ENCODE measurements at places on chromosomes 12 and 14.

- DNase-seq: no peak
Measured at GRCh38 chr12:42498549-42499247, 90.8 kb downstream of the PRICKLE1 start.

GRCh38 chr12:4985820-4986219 is 57.9 kb upstream of the KCNA5 start:
- no peak for DNase-seq

DNA sequence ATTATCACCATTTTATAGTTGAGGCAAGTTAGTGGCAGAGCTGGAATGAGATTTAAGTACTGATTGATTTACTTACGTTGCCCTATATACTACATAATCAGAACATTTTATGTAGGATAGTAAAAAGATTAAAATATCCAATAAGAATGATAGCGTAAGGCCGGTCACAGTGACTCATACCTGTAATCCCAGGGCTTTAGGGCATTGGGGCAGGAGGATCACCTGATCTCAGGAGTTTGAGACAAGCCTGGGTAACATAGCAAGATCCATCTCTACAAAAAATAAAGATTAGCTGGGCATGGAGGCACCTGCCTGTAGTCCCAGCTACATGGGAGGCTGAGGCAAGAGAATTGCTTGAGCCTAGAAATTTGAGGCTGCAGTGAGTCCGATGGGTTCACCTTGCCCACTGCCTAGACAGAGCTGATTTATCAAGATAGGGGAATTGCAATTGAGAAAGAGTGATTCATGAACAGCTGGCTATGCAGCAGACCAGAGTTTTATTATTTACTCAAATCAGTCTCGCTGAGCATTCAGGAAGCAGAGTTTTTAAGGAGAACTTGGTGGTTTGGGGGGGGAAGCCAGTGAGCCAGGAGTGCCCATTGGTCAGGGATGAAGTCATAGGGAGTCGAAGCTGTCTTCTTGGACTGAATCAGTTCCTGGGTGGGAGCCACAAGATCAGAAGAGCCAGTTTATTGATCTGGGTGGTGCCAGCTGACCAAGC is 24.7 kb upstream of the SGPP1 start:
- DNase-seq: no peak

DNA sequence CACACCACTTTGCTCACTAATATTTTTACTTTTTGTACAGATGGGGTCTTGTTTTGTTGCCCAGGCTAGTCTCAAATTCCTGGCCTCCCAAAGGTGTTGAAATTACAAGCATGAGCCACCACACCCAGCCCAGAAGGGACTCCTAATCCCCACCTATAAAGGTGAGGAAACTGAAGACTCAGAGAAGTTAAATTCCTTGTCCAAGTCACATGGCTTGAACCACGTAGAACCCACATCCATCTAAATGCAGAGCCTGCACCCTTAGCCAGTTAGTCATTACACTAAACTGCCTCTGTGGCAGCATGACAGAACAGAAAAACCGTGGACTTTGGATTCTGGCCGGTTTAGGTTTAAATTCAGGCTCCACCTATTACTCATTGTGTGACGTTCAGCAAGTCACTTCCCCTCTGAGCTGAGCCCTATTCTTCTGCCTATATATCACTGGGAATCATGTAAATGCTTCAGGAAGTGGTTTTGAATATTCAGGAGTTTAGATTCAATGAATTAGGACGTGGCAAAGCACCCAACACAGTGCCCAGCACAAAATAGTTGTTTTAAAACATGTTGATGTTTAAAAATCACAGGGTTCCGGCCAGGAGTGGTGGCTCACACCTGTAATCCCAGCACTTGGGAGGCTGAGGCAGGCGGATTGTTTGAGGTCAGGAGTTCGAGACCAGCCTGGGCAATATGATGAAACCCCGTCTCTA is 3.0 kb upstream of the CORO1C start:
- no peak for DNase-seq

DNA sequence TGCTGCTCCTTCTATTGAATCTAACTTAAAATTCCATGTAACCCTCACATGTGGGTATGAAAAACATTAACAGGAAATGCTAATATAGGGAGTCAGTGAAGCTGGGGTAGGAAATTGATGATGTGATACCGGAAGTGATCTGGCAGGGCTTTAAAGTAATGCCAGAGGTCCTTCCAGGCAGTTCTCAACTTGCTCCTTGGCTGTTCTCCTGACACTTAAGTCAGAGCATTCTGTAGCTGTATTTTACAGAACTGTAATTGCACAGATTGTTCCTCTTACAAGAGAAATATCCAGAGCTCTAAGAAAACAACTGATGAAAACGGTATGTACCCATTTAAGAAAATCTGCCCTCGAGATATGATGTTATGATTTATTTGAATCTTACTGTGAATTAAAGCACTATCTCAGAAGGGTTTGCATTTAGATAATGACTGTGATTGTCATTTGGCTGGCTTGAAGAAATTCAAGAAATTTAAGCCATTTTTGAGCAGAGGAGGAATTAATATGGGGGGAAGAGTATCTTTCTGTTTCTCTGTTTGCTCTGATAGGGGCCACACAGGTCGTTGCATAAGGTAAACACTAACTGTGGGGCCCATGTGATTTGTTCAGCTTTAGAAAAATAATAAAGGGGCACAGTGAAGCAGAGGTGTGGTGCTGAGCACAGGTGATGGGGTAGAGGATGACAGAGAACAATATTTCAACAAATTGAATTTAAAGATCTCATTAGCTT is 88.4 kb downstream of the BBS10 start:
- no peak for DNase-seq

- DNase-seq: no peak
Measured at GRCh38 chr14:81206115-81206514, 14.6 kb downstream of the GTF2A1 start.

GRCh38 chr12:1611803-1612572 is 17.0 kb upstream of the WNT5B start:
- no peak for DNase-seq

- DNase-seq: no peak
Measured at GRCh38 chr14:92645841-92646478, 102.5 kb downstream of the LGMN start.

- peak; percentile 24 for DNase-seq
Measured at GRCh38 chr12:10235761-10236631, 23.3 kb downstream of the GABARAPL1 start.

- DNase-seq: no peak
Measured at GRCh38 chr14:106670011-106670410, 1143.6 kb downstream of the TMEM121 start.

DNA sequence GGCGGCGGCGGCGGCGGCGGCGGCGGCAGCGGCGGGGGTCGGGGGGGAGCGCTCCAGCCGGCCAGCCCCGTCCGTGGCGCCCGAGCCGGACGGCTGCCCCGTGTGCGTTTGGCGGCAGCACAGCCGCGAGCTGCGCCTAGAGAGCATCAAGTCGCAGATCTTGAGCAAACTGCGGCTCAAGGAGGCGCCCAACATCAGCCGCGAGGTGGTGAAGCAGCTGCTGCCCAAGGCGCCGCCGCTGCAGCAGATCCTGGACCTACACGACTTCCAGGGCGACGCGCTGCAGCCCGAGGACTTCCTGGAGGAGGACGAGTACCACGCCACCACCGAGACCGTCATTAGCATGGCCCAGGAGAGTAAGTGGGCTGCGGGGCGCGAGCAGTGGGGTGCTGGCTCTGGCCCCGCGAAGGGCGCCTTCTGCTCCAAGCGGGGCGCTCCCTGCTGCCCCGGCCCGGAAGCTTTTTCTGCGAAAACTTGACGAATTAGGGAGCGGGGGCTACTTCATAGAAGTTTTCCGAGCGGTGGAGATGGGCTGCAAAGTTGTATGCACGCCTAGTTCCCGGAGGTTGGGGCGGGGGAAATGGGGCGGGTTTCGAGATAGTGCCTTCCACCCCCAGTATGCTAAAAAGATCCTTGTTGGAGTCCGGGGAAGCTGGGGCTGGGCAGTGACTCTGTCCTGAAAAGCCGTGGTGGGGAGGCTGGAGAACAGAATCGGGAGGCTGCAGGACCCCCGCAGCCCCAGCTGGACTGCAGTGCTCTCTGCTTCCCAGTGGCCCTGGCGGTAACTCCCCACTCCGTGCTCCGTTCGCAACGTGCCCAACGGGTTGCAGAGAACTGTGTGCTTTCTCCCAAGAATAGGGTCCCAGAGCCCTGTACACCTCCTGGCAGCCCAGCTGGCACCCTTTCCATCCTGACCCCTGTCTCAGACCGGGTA is 751 bp downstream of the GDF11 start:
- no peak for DNase-seq

- no peak for DNase-seq
Measured at GRCh38 chr12:42732908-42733411, 143.4 kb upstream of the PRICKLE1 start.

DNA sequence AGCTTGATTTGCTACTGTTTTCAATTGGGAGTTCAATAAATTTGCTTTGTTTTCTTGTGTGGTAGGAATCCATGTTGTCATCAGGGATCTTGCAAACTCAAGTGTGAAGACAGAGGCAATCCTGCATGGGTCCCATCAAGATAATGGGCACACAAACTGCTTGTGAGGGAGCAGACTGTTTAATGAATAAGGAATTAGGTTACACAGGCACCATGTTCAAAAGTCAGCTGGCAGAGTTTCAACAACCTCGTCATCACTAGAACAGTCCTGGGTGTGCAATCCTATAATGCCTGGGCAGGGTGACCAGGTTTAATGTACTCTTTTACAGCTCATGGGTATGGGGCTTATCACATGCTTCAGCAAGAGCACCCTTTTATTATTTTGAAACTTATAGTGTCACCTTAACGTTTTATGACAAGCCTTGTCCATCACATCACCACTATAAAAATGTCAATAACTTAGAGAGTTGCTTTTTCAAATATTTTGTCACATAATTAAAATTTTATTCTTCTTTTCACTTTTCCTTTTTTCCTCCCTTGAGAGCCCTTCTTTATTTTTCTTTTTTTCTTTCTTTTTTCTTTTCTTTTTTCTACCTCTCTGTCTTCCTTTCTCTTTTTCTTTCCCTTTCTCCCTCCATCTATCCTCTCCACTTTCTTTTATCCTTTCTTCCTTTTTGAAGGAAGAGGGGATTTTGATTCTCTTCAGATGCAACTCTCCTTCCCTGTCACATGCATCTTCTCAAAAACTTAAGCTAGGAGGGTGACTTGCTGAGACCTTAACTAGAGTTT is 252.2 kb upstream of the ATP2B1 start:
- DNase-seq: no peak

DNA sequence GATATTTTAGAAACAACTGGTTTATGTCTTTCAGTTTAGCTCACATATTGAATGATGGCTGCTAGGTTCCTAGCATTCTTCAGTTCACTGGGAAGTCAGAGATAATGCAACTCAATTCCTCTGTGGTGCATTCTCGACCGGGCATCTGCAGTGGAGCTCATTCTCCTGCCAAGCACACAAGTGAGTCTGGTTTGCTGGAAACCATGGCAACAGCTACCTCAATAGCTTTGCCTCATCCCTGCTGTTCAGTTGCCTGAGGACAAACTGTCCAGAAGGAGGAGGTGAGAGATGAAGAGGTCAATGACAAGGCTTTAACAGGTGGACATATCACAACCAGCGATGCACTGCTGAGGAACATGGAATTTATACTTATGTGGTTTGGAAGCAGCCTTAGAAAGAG is 816.9 kb downstream of the AACS start:
- no peak for DNase-seq

GRCh38 chr12:66160704-66161103 is 9.1 kb downstream of the TMBIM4 start:
- no peak for DNase-seq

DNA sequence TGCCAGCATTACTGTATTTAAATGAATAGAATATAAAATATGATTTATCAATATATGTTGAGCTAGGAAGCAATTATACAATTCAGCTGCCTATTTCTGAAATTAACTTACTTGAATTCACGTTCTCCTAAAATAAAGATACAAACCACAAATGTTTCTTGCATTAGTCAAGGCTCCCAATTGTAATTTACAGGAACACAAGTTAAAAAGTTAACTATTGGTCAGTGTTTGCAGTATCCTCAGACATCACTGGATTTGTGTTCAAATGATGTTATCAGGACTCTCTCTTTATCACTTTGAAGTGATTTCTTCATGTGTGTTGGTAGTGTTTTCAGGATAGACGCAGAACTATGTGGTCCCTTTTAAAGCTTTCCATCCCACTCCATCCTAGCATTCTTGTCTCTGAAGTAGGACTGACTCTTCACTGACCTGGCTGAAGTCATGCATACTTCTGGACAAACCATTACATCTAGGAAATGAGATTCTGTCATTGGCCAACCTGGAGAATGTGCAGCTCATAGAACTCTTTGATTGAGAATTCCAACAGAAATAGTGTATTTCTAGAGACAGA is 156.1 kb downstream of the KICS2 start:
- no peak for DNase-seq

Measured in stimulated activated CD4-positive, alpha-beta T cell treated with anti-CD3 and anti-CD28 coated beads, Interleukin-1b, Interleukin-23, amount 100 ng/mL, for 1 hour (primary cell).